ENCODE measurements at places on chromosomes 5 and 9.

- DNase-seq = no peak
These were observed 38.9 kb downstream of the BICD2 start for GRCh38 chr9:92725766-92726165.

DNA sequence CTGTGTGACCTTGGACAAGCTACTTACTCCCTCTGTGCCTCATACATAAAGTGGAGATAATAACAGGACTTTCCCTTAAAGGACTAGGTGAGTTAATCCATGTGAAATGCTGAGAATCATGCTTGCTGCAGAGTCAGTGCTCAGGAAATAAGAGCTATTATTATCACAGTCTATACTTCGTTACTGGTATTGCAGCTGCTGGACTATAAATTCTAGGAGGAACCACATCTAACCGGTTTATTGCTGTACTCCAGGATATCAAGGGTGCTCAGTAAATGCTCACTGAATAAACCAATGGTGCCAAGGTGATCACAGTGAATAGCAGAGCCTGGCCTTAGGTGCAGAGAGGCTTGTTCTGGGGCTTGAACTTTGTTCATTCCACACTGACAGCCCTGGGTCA lies 69.3 kb downstream of the HSPA4 start:
- DNase-seq = no peak

GRCh38 chr5:170882345-170882744 lies 20.5 kb downstream of the RANBP17 start:
- DNase-seq = no peak

- no peak for DNase-seq
These were observed 12.7 kb downstream of the ELP1 start for GRCh38 chr9:108921200-108921599.

DNA sequence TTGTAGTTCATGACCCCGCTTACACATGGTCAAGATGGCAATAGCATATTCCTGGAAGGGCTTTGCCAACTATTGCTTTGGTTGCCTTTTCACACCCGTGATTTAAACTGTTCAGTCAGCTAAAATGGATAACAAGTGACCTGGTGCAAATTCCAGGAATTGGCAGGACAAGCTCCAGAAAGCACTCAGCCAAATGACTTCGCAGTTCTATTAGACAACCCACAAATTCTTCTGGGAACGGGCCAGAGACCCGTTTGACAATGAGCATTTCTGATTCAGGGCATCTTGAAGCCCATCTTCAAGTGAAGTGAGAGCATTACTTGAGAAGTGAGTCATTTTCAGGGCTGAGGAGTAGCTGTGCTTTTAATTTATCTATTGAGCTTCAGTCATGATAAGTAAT lies 165.0 kb downstream of the DROSHA start:
- no peak for DNase-seq

- no peak for DNase-seq
These were observed 378.2 kb downstream of the ACTL7B start for GRCh38 chr9:108477529-108478006.

DNA sequence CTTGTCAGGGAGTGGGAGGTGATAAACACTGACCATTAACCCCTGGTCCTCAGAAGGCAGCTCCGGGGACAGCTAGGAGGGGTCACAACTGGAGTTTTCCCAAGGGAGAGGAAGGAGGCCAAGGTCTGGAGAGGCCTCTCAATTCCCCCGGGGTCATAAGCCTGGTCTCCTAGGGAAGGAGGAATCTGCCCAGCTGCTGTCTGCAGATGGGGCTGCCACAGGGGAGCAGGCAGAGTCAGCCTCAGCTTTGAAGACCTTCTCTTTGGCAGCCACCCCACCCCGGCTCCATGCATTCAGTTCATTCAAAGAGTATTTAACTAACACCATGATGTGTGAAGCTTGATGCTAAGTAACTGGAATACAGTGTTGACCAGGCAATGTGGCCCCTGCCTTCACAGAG lies 74.6 kb upstream of the HSPA9 start:
- DNase-seq = no peak

- DNase-seq = no peak
These were observed 4.1 kb downstream of the LRSAM1 start for GRCh38 chr9:127455324-127455992.

Data from NK-92 treated with Interleukin-12 subunit alpha and Interleukin-12 subunit beta, amount 100 ng/mL, for 24 hours (cell line).